T-helper 2 cell (primary cell): ENCODE measurements at places on chromosomes 4 and X.

DNA sequence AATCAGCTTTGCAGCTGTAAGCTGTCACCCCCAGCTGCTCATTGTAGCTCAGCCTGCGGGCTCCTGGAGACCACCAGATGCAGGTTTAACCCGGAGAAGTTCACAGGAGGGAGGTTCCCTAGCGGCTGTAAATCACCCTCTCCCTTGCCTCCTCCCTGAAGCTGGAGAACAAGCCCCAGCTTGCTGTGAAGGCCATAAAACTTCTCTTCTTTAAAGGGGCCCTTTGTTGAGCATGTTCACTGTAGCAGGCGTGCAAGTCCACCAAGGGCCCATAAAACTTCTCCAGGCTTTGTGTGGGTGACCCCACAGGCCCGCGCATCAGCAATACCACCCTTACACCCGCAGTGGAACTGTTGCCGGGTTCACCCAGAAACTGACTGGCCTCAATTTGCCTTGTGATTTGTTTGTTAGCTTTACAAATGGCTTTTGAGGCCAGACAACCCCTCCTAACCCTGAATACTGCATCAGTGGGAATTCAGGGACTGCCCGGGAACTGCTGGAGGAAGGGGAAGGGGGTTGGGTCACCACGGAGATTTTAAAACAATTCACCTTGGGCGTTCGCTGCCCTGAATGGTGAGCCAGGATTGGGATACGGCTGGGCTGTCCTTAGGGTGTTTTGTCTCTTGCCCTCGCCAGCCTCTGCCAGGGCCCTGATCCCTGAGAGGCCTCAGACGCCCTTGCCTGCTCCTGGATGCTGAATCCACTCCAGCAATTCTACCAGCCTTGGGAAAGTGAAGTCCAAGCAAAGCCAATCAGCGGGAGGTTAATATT is 49.5 kb upstream of the ATP6AP2 start:
- DNase-seq, result no peak

DNA sequence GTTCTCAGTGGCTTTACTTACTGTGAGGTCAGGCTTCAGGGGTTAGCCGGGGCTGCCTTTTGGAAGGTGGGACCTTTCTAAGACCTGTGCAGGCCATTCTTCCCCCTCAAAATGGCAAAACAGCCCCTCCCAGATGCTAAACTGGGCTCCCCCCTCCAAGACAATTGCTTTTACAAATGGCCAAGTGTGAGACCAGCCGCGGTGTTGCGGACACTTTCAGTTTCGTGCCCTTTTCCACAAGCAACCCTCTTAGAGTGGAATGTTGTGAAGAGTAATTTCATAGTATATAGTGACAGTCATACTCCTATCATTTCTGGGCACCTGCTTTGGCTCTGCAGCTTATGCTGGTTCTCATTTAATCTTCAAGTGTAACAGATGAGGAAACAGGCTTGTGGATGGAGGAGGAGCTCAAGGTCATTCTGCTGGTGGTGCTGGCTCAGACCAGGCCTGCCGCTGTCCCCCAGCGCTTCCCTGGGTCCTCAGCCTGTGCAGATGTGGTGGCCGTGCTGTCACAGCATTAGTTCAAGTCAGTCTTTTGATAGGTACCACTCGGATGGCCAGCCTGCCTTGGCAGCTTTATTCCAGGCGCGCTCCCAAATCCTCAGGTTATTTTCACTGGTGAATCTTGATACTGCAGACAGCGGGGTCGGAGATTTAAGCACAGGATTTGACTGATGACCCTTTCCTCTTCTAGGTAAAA is 55.0 kb upstream of the TADA2B start:
- DNase-seq, result no peak

GRCh38 chr4:55321707-55322264 is 24.3 kb upstream of the SRD5A3 start:
- no peak for DNase-seq

DNA sequence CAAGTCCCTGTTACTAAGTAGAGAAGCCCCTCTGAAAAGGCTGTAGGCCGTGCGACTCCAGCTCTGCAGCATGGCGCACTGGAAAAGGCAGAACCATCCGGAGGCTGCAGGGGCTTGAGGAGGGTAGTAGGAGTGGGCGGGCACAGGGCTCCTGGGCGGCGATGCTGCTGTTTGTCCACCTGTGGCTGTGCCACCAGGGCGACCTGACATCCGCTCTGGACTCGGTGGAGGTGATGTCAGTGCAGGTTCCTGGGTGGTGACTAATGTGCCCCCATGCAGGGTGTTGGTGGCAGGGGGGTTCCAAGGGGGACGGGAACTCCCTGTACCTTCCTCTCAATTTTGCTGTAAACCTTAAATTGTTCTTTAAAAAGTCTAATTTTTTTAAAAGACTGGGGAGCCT is 58.3 kb downstream of the PCGF3 start:
- DNase-seq, result no peak

GRCh38 chr4:79247695-79248394 is 78.0 kb downstream of the NAA11 start:
- DNase-seq, result no peak

DNA sequence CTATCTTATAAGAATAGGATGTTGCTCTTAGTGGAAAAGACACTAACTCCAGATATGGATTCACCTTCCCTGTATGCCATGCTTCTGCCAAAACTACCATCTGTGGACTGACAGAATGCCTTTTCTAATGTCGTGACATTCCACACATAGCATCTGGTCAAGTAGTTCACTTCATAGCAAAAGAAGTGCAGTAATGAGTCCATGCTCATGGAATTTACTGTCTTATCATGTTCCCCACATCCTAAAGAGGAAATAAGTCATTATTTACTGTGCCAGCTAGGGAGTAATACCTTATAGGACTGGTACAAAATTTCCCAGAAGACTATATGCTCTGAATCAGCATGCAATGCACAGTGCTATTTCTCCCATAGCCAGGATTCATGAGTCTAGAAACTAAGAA is 562.4 kb downstream of the TLL1 start:
- DNase-seq, result no peak

- no peak for DNase-seq
Measured at GRCh38 chrX:112641449-112641848, 38.3 kb downstream of the LHFPL1 start.

DNA sequence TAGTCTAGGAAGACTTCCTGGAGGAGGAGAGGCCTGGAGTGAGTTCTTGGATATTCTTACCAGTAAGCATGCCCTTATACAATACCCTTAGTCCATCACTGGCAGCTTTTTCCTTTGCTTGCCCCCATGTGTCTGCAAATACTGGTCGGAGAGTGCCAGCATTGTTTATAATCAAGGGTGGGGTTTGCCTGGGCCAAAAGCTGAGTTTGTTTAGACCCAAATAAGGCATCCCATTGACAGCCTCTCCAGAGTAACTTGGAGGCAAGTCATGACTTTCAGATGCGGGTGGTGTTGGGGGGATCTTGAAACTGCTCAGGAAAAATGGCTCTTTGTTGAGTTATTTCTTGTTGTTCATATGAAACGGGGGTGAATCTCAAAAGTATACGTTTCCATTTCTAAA is 258.4 kb upstream of the TAPT1 start:
- no peak for DNase-seq

GRCh38 chr4:20612313-20612712 is 87.9 kb upstream of the PACRGL start:
- DNase-seq, result no peak

- no peak for DNase-seq
Measured at GRCh38 chr4:96471956-96472867, 632.3 kb downstream of the PDHA2 start.

- DNase-seq, result no peak
Measured at GRCh38 chr4:139167774-139168444, 9.1 kb downstream of the ELF2 start.

- DNase-seq, result no peak
Measured at GRCh38 chr4:113006632-113007031, 42.8 kb upstream of the ANK2 start.

DNA sequence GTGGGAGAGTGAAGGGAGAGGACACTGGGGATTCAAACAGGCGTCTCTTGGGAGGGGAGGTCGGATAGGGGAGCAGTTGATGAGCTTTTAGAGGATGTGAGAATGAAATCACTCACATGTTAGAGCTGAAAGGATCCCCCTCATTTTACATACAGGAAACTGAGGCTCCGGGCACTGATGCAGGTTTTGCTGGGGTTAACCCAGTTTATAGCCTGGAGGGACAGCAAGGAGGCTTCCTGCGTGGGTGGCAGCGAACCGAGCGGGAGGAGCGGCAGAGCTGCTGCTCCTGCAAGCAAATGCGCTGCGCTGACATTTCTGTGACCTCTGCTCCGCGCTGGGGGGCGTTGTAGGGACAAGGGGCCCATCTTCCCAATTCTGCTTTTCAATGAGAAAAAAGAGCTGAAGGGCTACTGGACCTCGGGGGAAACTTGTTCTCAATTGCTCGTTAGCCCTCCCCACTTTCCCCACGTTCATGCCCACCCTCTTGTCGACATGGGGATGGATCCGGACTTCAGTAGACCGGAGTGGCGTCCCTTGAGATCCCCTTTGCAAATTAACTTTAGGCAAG is 1.2 kb upstream of the NEUROG2 start:
- DNase-seq, result no peak

DNA sequence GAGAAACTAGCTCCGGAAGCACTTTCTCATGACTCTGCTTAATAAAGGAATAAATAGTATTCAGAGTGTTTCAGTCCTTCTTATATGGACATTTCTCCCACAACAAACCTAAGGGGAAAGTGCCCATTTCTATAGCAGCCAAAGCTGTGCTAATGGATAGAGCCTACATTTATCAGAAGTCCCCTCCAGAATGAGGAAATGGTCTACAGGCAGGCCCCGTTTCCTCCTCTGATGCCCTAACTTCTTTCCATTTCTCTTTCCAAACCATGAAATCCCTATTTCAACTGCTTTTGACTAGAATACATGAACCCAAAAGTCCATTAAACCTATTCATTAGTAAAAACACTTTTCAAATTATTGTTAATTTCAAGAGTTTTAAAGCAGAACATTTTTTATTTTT is 4.5 kb downstream of the ACSL1 start:
- DNase-seq, result no peak

- DNase-seq, result no peak
Measured at GRCh38 chrX:31036895-31037294, 34.9 kb downstream of the FTHL17 start.

- DNase-seq, result no peak
Measured at GRCh38 chrX:24396236-24396930, 35.9 kb downstream of the SUPT20HL1 start.

- DNase-seq, result no peak
Measured at GRCh38 chrX:7515681-7516413, 327.1 kb upstream of the VCX start.

- DNase-seq, result no peak
Measured at GRCh38 chr4:25209702-25210101, 24.1 kb upstream of the PI4K2B start.

DNA sequence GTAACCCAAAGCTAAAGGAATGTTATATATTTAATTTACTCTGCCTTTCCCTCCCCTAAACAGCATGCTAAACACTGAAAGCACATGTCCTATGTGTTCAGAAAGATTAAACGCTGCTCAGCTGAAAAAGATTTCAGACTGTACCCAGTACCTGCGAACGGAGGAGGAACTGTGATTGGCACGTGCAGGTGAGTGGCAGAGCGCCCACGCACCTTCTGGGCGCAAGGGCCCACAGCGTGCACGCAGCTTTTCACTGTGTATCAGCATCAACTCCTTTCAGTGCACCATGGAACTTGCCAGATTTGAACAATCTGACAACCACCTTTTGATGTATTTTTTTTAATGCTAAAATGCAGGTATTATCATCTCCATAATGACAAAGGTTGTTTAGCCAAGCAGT is 87.7 kb downstream of the RFC1 start:
- DNase-seq, result no peak

GRCh38 chr4:169207436-169208089 is 63.2 kb downstream of the SH3RF1 start:
- no peak for DNase-seq

DNA sequence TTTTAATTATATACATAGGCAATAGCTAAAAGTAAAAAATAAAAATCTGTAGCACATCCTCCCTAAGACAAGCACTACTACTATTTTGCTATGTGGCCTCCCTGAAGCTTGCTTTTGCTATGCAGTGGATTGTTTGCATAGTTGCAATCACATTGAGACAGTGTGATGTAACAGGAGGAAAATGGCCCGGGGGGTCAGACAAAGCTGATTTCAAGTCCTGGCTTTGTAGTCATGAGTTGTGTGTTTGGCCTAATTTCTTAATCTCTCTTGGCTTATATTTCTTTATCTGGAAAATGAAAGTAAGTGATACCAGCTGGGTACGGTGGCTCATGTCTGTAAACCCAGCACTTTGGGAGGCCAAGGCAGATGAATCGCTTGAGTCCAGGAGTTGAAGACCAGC is 166.6 kb downstream of the LHFPL1 start:
- DNase-seq, result no peak

- no peak for DNase-seq
Measured at GRCh38 chrX:13005661-13006473, 31.0 kb downstream of the TMSB4X start.

- DNase-seq, result no peak
Measured at GRCh38 chr4:184978211-184978610, 40.1 kb upstream of the HELT start.

DNA sequence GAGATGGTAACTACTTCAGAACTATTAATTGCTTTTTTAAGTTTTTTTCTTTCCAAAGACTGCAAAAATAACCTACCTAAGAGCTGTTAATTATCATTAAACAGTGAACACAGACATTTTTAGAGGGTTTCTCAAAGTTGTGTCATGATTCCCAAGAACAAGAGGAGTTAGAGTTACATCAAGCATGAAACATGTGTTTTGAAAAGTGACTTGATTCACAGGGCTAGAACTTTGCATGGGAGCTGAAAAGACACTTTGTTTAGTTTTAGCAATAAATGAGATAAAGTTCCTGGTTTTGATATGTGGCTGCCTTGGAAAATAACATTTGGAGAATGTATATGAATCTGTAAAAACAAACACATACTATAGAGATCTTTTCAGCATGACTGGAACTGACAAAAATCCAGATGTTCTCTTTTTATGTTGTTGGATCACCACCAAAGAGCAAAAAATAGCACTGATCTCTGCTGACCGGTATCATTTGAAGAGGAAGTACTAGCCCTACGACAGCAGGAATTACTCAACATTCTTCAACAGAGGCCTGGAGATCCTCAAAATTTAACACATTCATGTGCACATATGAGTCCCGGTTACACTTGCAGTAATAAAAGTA is 173.0 kb upstream of the PCDH18 start:
- DNase-seq, result no peak

DNA sequence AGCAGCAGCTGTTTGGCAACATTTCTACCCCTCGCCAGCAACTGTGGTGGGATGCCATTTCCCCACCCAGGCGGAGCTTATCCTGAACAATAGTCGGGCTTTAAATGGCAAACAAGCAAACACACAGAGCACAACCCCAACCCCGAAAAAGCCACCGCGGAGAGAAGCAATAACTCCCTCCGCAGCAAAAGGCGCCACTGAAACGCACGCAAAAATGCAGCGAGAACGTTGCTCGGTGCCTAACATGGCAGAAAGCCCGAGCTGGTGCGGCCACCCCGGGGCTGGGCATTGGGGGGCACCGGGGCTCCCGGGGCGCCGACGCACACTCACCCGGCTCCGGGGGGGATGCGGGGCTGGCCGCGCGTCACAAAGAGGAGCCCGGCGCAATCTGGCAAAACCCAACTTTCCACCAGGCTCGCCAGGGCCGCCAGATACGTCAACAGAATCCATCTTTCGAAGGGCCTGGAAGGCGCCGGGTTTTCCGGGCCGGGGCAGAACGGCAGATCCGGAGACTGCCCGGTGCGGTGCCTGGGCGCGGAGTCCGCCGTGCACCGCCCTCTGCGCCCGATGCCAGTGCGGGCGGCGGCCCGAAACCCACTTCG is 818 bp downstream of the RAI2 start:
- DNase-seq, result no peak

GRCh38 chr4:144213371-144213770 is 72.9 kb upstream of the GYPA start:
- no peak for DNase-seq

GRCh38 chr4:164876700-164877324 is at the start of gene APELA:
TSS of gene APELA (plus strand) at chr4:164877178. CDS start at chr4:164877332, 154 bp downstream.
- no peak for DNase-seq

GRCh38 chrX:149073479-149073878 is 431.6 kb downstream of the IDS start:
- no peak for DNase-seq
